GM23338 (cell line): ENCODE measurements at places on chromosomes 5 and 9. TPM values are rescaled to one million over a fixed set of nuclear protein-coding genes. Genes with fewer than 3 reads are reported as not detected.

GRCh38 chr9:12538842-12539579 lies 154.2 kb upstream of the TYRP1 start:
- no peaks in the 10 kb centered on the region for H3K27me3 ChIP-seq
- no peak overlapping the region for H3K27ac ChIP-seq
- H3K4me1 ChIP-seq: no peaks in the 10 kb centered on the region

DNA sequence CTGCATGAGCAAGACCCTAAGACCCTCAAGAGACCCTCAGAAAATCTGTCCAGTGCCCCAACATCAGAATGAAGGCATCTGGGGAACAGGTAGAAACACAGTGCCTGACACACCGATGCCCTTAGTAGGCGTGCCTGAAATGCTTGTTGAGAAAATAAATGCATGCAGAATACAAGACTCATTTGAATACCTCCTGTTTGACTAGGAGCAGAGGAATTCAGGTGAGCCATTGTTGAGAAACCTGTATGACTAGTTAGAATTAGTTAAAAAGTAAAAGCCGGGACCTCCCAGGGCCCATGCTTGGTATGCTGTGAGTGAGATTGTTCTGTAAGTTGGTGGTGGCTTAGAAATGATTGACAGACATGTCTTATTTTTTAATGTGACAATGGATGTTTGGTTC lies 55.0 kb downstream of the WWC1 start:
- peak overlapping the region; percentile 17; the same call in 1 of the 2 replicates for H3K4me3 ChIP-seq
- H3K36me3 ChIP-seq: no peaks in the 10 kb centered on the region
- H3K4me1 ChIP-seq: peaks cover 42% of the 10 kb centered on the region
- peak overlapping the region; percentile 82 for H3K27ac ChIP-seq
- peak; percentile 90 for DNase-seq

DNA sequence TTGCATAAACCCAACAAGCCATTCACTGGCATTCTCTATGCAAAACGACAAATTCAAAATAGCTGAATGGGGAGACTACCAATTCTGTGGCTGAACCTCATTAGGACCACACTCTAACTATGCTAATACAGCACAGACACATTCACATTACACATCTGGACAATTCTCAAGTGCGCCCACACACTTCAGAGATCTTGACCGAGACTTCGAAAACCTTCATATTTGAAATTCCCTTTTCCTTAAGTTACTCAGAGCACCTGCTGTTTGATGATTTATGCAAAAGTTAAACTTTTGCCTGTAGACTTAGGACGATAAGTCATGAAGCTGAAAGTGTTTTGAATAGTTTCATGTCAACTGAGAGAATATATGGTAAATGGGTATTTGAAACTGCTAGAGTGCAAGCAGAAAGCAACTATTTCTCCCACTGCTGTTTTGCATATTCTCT lies 111.9 kb downstream of the FBN2 start:
- no peaks in the 10 kb centered on the region for H3K27me3 ChIP-seq
- DNase-seq: no peak
- no peak overlapping the region for H3K4me3 ChIP-seq
- H3K4me1 ChIP-seq: peaks cover 8% of the 10 kb centered on the region

Gene SLC4A9
- total RNA-seq: 0.08 TPM in 1 of 2 replicates, not detected in the other

GRCh38 chr5:54531546-54531945 lies 14.0 kb downstream of the SNX18 start:
- H3K36me3 ChIP-seq: no peaks in the 10 kb centered on the region
- H3K4me3 ChIP-seq: no peak overlapping the region
- H3K27ac ChIP-seq: no peak overlapping the region
- no peaks in the 10 kb centered on the region for H3K27me3 ChIP-seq

DNA sequence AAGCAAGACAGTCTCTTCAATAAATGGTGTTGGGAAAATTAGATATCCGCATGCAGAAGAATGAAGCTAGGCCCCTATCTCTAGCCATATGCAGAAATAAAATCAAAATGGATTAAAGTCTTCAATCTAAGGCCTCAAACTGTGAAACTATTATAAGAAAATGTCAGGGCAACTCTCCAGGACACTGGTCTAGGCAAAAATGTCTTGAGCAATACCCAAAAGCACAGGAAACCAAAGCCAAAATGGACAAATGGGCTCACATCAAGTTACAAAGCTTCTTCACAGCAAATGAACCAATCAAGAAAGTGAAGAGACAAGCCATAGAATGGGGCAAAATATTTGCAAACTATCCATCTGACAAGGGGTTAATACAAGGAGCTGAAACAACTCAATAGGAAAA lies 338.8 kb downstream of the NNT start:
- no peak overlapping the region for H3K27ac ChIP-seq
- no peak overlapping the region for H3K4me3 ChIP-seq
- H3K36me3 ChIP-seq: no peaks in the 10 kb centered on the region; the same call in 1 of the 2 replicates
- no peaks in the 10 kb centered on the region for H3K4me1 ChIP-seq
- no peak for DNase-seq

GRCh38 chr5:150625831-150626746 lies 14.4 kb upstream of the SYNPO start:
- peaks cover 7% of the 10 kb centered on the region; the same call in 1 of the 2 replicates for H3K4me1 ChIP-seq
- no peak for DNase-seq
- H3K27ac ChIP-seq: no peak overlapping the region
- peaks cover 24% of the 10 kb centered on the region for H3K27me3 ChIP-seq
- H3K36me3 ChIP-seq: no peaks in the 10 kb centered on the region

DNA sequence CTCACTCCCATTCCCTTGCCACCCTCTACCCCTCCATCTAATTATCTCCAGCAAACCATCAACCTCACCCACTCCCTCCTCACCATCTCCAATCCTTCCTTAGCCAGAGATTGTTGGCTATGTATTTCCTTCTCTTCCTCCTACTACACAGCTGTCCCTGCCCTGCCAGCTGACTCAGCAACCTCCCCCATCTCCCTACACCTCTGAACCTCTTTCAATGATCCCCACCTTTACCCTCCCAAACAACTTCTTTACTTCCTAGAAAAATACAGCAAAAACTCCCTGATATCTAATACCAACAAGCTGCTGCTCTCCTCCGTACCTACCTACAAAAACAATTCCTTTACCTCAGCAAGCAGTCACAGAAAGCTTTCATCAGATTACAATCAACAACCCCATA lies 37.3 kb downstream of the SPTLC1 start:
- no peaks in the 10 kb centered on the region for H3K27me3 ChIP-seq
- no peak for DNase-seq
- H3K36me3 ChIP-seq: no peaks in the 10 kb centered on the region; the same call in 1 of the 2 replicates
- H3K4me3 ChIP-seq: no peak overlapping the region
- no peak overlapping the region for H3K27ac ChIP-seq

GRCh38 chr9:8858596-8859161 lies 1059.1 kb upstream of the DMAC1 start:
- H3K4me3 ChIP-seq: peak overlapping the region; percentile 95
- no peak overlapping the region for H3K27ac ChIP-seq
- peaks cover 24% of the 10 kb centered on the region for H3K27me3 ChIP-seq
- no peaks in the 10 kb centered on the region for H3K36me3 ChIP-seq
- H3K4me1 ChIP-seq: peaks cover 31% of the 10 kb centered on the region

- H3K27ac ChIP-seq: no peak overlapping the region
- H3K27me3 ChIP-seq: no peaks in the 10 kb centered on the region
- H3K4me1 ChIP-seq: peaks cover 15% of the 10 kb centered on the region
- no peak for DNase-seq
- no peak overlapping the region for H3K4me3 ChIP-seq
Observed at GRCh38 chr9:36187414-36187813, 3.3 kb upstream of the CLTA start.

DNA sequence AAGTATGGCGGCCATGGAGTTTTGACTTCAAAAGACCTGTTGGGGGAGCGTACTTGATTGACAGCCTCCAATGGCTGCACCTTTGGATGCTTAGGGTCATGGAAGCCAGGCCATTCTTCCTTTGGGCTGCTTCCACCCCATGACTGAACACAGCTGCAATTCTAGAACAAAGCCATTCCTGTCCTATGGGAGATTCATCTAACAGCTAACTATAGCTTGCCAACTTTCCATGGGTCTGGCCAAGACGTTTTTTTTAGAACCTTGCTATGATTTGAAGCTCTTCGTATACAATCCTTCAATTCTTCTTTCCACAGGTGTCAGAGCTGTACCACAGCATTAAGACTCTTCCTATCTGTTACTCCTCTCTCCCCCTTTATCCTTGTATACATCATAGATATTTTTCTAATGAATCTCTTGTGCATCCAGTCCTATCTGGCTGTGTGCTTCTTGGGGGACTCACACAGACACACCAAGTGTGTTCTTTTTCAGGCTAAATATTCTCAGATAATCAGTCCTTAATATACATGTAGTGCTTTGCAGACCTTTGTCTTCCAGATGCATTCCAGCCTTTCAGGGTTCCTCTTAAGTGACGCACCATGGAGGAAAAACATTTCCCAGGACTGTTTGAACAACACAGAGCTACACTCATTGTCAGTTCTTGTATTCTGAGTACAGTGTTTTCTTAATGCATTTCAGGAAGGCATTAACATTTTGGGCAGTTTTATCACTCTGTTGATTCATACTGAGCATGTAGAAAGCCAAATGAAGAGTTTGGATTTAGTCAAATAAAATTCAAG lies 198.9 kb downstream of the TAF11L14 start:
- no peaks in the 10 kb centered on the region for H3K4me1 ChIP-seq
- no peak overlapping the region for H3K4me3 ChIP-seq
- DNase-seq: no peak
- no peaks in the 10 kb centered on the region for H3K27me3 ChIP-seq

DNA sequence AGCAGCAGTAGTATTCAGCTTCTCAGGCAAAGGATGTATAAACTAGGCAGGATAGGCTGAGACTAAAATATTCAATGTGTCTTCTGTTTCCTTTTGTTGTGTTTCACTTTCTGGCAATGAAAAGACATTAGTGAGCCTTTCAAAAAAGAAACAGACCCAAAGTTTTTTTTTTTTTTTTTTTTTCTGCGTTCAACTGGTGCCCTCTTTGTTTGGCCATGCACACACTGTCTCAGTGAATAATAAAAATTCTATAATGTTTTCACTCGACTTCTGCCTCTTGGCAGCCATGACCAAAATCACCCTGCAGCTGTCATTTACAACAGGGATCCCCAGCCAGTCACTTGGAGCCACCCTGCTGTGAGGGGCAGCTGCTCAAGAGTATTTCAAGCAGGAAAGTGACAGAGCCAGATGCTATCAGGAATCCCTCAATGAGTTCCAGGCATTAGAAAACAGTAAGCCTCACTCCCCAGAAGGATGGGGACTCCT lies 44.0 kb upstream of the MAN2A1 start:
- H3K27me3 ChIP-seq: no peaks in the 10 kb centered on the region
- no peak overlapping the region for H3K4me3 ChIP-seq
- no peak overlapping the region for H3K27ac ChIP-seq
- peak; percentile 50 for DNase-seq

GRCh38 chr5:127070243-127070642 lies 3.1 kb downstream of the C5orf63 start:
- H3K4me1 ChIP-seq: peaks cover 31% of the 10 kb centered on the region
- H3K27ac ChIP-seq: no peak overlapping the region
- H3K4me3 ChIP-seq: no peak overlapping the region
- no peak for DNase-seq
- no peaks in the 10 kb centered on the region for H3K36me3 ChIP-seq

DNA sequence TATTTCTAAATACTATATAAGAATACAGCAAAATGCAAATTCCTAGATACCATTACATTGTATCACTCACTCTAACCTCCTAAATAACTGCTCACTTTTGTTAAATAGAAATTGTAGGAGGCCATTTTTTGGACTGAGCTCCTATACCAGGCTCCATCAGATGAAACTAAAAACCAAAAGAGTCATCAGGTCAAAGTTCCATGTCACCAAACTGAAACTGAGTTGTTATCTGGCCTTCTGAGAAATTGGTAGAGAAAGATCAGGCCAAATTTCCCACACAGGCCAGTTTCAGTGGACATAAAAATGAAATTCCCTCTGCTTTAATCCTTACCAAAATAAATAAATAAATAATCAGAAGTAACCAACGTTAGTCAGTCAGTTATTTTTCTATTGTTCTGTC lies 13.8 kb upstream of the SNX2 start:
- H3K36me3 ChIP-seq: no peaks in the 10 kb centered on the region
- H3K27me3 ChIP-seq: no peaks in the 10 kb centered on the region
- DNase-seq: no peak
- H3K4me3 ChIP-seq: no peak overlapping the region
- H3K4me1 ChIP-seq: no peaks in the 10 kb centered on the region

DNA sequence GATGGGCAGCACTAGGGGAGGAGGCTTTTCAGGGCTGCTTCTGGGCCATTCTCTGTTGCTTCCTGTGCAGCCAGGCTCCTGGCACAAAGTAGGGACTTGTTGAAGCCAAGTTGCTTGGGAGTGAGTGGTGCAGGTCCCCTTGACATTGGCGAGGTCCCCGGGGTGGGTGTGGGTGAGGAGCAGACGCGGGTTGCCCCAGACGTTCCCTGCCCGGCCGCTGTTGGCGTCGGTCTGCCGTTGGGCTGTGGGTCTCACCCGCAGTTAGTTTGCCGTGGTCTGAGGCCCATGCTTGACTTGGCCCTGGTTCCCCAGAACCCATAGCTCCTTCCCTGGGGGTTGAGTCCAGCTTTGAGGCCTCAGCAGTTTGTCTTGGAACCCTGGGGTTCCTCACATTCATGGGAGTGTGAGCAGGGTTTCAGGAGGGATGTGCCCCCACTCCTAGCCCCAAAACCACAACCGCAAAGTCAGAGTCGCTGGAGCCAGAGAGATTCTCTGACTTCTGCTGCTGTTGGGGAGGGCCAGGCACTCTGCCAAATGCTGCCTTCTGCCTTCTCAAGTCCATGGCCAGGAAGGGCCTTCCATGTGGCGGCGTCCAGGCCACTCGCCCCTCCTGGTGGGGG lies 77.5 kb downstream of the RXRA start:
- no peak overlapping the region for H3K4me3 ChIP-seq
- H3K27me3 ChIP-seq: no peaks in the 10 kb centered on the region
- DNase-seq: no peak
- H3K4me1 ChIP-seq: no peaks in the 10 kb centered on the region
- H3K36me3 ChIP-seq: no peaks in the 10 kb centered on the region

GRCh38 chr5:89072842-89073672 lies 190.1 kb upstream of the MEF2C start:
- no peak for DNase-seq
- H3K4me3 ChIP-seq: no peak overlapping the region
- H3K36me3 ChIP-seq: no peaks in the 10 kb centered on the region
- no peaks in the 10 kb centered on the region for H3K4me1 ChIP-seq
- no peaks in the 10 kb centered on the region for H3K27me3 ChIP-seq

- H3K4me1 ChIP-seq: no peaks in the 10 kb centered on the region
- H3K27me3 ChIP-seq: no peaks in the 10 kb centered on the region
- no peak overlapping the region for H3K27ac ChIP-seq
- H3K36me3 ChIP-seq: no peaks in the 10 kb centered on the region
- no peak for DNase-seq
Observed at GRCh38 chr9:35364817-35365585, 124.9 kb upstream of the RUSC2 start.

Gene PCDHB15
- total RNA-seq: 8.0 and 12.1 TPM in 2 replicates

DNA sequence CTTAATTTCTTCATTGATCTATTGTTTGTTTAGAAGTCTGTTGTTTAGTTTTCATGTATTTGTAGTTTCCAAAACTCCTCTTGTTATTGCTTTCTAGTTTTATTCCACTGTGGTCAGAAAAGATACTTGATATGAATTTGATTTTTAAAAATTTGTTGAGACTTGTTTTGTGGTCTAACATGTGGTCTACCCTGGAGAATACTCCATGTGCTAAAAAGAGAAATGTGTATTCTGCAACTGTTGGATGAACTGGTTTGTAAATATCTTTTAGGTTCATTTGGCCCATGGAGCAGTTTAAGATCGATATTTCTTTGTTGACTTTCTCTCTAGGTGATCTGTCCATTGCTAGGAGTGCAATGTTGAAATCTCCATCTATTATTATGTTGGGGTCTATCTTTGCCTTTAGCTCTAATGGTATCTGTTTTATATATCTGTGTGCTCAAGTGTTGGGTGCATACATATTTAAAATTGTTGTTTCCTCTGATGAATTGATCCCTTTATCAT lies 150.6 kb upstream of the ATP10B start:
- DNase-seq: no peak
- H3K4me3 ChIP-seq: no peak overlapping the region
- H3K36me3 ChIP-seq: no peaks in the 10 kb centered on the region
- H3K27ac ChIP-seq: no peak overlapping the region
- no peaks in the 10 kb centered on the region for H3K27me3 ChIP-seq

Gene DDX31
- 21.6 and 23.5 TPM in 2 replicates for total RNA-seq
